Stimulated activated CD4-positive, alpha-beta T cell treated with anti-CD3 and anti-CD28 coated beads, Interleukin-4, amount 100 ng/mL, for 1 hour (primary cell): ENCODE measurements at places on chromosomes 4 and X.
A peak's percentile ranks its signal among the peaks of the same experiment; 100 is the strongest.

DNA sequence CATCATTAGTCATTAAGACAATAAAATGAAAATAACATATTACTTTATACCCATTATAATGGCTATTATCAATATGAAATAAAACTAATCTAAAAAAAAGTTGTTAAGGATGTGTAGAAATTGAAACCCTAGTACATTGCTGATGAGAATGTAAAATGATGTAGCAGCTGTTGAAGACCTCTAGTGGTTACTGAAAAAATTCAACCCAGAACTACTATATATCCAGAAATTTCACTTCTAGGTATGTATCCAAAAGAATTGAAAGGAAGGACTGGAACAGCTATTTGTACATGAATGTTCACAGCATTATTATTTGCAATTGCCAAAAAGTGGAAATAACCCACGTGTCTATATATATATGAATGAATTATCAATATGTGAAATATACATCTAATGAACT is 180.3 kb upstream of the KLHL4 start:
- DNase-seq = no peak

DNA sequence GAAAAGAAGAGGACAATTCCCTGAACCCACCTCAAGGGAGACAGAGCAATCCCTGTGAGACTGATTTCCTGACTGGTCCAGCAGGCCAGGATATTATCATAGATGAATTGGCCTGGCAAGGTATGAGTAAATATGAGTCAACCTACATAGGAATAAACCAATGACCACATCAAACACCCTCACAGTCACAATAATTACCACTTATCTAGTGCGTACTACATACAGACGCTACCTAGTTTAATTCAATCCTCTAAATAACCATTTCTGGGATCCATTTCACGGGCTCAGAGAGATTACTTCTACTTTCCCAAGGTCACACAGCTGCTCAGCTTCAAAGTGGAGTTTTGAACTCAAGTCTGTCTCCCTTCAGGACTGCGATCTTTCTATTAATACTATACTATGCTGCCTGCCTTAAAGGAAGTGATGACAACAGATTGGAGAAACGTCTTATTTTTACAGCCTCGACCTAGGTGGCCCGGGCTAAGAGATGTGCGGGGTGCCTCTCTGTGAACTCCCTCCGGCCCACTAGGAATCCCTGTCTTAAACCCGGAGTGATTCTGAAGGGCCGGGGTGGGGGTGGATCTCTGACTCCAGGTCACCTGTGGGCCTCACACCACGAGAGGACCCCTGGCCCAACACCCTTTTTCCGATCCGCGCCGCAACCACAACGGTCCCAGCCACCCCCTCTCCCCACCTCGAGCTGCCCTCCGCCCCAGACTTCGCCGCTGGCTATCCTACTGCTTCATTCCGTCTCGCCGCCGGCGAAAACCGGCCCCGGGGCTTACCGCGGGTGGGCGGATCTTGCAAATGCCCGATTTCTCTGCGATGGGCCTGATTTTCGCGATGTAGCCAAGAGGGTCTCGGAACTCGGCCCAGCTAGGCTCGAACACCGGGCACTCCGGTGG is 800 bp downstream of the KDM5C start:
- peak; percentile 4 for DNase-seq

DNA sequence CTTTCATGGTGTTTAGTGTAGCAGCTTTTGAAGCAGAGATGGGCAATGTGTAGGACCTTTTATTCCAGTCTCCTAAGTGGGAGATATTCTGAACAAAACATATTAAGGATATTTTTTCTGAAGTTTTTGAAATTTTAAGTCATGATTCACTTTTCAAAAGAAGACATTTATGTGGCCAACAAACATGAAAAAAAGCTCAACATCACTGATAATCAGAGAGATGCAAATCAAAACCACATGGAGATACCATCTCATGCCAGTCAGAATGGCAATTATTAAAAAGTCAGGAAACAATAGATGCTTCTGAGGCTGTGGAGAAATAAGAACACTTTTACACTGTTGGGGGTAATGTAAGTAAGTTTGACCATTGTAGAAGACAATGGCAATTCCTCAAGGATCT is 76.0 kb downstream of the FAT4 start:
- DNase-seq = no peak

DNA sequence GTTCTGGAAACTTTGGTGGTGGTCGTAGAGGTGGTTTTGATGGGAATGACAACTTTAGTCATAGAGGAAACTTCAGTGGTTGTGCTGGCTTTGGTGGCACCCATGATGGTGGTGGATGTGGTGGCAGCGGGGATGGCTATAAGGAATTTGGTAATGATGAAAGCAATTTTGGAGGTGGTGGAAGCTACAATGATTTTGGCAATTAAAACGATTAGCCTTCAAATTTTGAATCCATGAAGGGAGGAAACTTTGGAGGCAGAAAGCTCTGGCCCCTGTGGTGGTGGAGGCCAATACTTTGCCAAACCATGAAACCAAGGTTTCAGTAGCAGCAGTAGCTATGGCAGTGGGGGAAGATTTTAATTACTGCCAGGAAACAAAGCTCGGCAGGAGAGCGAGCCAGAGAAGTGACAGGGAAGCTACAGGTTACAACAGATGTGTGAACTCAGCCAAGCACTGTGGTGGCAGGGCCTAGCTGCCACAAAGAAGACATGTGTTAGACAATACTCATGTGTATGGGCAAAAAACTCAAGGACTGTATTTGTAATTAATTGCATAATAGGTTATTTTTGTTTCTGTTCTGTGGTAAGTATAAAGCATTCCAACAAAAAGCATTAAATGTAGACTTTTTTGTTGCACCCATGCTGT is 23.2 kb upstream of the SOD3 start:
- no peak for DNase-seq

DNA sequence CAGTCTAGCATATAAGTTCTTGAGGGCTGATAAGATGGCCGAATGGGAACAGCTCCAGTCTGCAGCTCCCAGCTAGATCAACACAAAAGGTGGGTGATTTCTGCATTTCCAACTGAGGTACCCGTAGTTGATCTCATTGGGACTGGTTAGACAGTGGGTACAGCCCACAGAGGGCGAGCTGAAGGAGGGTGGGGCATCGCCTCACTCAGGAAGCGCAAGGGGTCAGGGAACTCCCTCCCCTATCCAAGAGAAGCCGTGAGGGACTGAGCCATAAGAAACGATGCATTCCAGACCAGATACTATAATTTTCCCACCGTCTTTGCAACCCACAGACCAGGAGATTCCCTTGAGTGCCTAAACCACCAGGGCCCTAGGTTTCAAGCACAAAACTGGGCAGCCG is 109.0 kb downstream of the RPS6KA6 start:
- DNase-seq = no peak

DNA sequence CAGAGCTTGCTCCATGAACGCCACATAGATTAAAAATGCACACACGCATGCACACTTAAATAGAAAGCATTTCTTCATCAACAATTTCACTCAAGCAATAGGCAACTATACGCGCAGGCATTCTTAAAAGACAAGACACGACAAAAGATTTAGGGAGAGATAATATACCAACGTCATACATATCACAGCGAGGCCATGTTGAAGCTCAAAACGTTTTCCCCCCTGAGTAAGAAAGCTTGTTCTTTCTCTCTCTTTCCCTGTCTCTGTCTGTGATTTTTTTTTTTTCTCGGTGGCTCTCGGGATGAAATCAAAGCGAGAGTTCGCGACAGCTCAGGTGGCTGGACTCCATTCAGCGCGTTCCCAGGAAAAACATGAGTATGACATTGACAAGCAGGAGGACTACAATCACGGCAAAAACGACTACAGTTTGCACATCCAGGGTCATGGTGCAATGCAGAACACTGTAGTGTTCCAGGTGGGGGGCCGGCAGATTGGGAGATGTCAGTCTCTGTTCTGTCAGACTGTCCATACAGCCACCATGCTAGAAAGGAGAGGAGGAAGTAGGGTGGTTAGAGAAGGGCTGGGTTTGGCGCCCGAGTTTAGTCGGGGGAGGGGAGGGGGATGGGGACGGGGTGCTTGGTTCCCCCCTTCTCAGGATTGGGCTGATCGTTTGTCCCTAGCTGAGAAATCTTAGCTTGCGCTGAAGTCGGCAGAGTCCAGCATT is 30.7 kb downstream of the ARHGEF9 start:
- no peak for DNase-seq

GRCh38 chr4:139243448-139244365 is 36.3 kb downstream of the MGARP start:
- no peak for DNase-seq

GRCh38 chrX:70038951-70039350 is 10.8 kb downstream of the AWAT2 start:
- no peak for DNase-seq

GRCh38 chr4:15006416-15007024 is 4.2 kb downstream of the CPEB2 start:
- no peak for DNase-seq

GRCh38 chrX:10597871-10598270 is 22.5 kb downstream of the MID1 start:
- no peak for DNase-seq
